ENCODE measurements at places on chromosomes 5 and 9.

DNA sequence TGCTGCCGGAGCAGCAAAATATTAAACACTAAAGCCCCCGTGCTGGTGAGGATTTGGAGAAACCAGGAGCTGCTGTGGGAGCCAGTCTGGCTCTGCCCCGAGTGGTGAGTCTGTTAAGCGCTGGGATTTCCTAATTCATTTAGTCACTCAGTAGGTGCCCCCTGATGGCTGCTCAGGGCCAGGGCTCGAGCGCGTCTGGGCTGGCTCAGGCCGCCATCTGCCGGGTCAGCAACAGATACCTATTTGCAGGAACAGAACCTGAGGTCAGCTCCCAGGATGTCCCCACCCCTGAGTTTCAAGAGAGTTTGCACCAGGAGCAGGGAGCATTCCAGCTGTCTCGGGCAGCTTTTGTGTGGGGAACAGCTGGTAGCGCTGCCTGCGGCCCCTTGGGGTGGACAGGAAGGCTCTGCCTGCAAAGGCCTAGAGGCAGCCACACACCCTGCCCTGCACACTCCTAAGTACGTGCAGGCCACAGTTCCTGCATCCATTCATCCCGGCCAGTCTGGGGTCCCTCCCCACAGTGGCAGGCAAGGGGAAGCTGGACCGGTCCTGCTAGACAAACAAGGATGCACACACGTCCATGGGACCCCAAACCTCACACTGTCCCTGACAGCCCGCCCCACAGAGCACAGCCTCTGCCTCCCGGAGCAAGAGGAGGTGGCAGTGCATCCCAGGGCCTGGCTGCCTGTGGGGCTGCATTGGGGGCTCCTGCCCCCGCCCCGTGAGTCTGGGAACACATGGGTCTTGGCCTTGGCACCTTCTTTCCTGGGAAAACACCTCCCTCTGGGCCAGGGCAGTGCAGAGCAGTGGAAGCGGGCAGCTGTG, 83.7 kb downstream of the ADAMTS2 start:
- DNase-seq = no peak

DNA sequence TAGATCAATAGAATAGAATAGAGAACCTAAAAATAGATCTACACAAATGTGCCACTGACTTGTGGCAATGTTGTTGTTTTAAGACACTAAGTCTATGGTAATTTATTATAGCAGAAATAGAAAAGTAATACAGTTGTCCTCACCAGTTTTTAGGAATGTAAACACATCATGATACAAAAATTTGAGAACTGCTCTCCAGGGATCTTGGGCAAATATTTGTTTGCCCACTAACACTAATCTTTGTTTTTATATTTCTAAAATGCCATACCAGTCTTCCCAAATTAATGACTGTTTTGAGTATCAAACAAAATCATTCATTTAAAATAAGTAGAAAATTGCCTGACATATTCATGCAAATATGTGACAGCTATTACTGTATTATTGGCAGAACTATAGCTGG, 297.6 kb downstream of the BRINP1 start:
- no peak for DNase-seq

DNA sequence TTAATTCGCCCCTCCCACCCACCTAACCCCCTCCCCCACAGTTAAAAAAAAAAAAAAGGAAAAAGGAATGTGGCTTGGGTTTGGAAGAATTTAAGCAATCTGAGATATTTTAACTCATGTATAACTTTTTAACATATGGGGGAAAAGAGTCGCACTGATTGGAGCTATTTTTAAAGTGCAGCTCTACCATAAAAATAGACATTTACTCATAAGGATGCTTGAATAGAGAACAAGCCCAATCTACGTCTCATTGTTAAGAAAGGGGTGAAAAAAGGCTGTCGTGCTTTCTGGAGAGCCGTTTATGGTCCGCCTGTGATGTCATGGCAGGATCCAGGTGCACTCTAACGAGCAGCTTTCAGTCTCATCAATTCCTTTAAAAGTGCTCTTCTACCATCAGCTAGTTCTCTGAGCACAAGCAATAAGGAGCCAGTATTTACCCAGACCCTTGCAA, 142.4 kb downstream of the ELAVL2 start:
- no peak for DNase-seq

- DNase-seq = no peak
Measured at GRCh38 chr9:128550226-128550625, 2.2 kb upstream of the SPTAN1 start.

DNA sequence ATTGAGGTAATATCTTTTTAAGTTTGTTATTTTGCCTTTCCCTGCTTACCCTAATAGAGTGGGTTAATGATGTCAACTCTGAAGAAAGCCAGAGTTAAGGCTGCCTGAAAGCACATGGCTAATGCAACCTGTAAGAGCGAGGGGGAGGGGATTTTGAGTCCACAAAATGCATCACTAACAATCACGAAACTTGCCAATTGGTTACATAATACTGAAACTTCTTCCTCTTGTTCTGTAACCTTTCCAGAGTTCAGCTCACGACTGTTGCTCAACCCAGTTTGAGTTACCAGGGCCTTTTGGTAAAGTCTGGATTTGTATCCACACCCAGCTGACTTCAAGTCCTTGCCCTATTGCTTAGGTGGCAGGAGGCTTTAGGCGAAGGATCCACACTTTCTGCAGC, 308.8 kb downstream of the EFNA5 start:
- no peak for DNase-seq

GRCh38 chr5:478982-479535, 36.1 kb downstream of the EXOC3 start:
- DNase-seq = no peak

- DNase-seq = no peak
Measured at GRCh38 chr5:145396888-145397287, 438.3 kb downstream of the PRELID2 start.

- no peak for DNase-seq
Measured at GRCh38 chr5:98872674-98873073, 56.1 kb downstream of the CHD1 start.

DNA sequence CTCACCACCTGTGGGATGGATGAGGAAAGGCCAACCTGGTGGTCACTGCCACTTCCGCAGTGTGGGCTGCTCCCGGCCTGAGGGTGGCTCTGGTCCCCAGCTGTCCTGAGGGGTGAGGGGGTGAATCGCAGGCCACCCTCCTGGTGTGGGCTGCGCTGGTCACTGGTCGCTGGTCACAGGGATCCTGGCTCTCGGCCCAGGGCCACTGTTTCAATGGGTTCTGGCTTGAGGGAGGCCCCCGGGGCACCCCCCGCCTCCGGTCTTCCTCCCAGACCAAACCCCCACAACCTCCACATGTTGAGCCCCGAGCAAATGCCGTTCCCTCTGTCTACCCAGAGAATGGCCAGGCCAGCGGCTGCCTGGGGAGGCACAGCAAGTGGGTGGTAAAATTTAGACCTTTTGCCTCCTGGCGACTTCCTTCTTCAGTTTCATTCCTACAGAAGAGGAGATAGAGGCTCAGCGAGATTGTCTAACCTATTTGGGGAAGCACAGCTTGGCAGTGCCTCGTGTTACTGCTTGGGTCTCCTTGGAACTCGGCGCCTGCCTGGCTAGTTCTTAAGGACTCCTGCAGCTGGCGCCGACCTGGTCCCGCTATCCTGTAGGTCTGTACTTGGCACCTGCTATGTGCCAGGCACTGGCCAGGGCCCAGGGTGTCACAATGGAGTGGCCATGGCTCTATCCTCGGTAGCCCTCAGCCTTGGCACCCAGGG, 48.2 kb downstream of the RXRA start:
- no peak for DNase-seq
